ENCODE measurements at places on chromosomes 6 and 20. TPM values are rescaled to one million over a fixed set of nuclear protein-coding genes. Genes with fewer than 3 reads are reported as not detected.
A peak's percentile ranks its signal among the peaks of the same experiment; 100 is the strongest.

- H3K27ac ChIP-seq: no peak overlapping the region
- H3K27me3 ChIP-seq: no peaks in the 10 kb centered on the region
- H3K4me1 ChIP-seq: no peaks in the 10 kb centered on the region
- DNase-seq: peak; percentile 15
- no peaks in the 10 kb centered on the region for H3K36me3 ChIP-seq
Observed at GRCh38 chr20:38179846-38180245, 14.8 kb upstream of the TGM2 start.

- H3K27me3 ChIP-seq: no peaks in the 10 kb centered on the region
- H3K4me3 ChIP-seq: no peak overlapping the region
- H3K27ac ChIP-seq: no peak overlapping the region
Observed at GRCh38 chr6:87543696-87544473, 45.9 kb downstream of the RARS2 start.

- no peaks in the 10 kb centered on the region for H3K4me1 ChIP-seq
- H3K27ac ChIP-seq: no peak overlapping the region
- no peak overlapping the region for H3K4me3 ChIP-seq
- DNase-seq: no peak
Observed at GRCh38 chr6:163776196-163776905, 361.8 kb downstream of the QKI start.

GRCh38 chr6:138334000-138334399, 43.7 kb upstream of the SMIM28 start:
- no peaks in the 10 kb centered on the region for H3K4me1 ChIP-seq
- H3K4me3 ChIP-seq: no peak overlapping the region
- H3K27ac ChIP-seq: no peak overlapping the region
- H3K36me3 ChIP-seq: no peaks in the 10 kb centered on the region
- no peaks in the 10 kb centered on the region for H3K27me3 ChIP-seq

DNA sequence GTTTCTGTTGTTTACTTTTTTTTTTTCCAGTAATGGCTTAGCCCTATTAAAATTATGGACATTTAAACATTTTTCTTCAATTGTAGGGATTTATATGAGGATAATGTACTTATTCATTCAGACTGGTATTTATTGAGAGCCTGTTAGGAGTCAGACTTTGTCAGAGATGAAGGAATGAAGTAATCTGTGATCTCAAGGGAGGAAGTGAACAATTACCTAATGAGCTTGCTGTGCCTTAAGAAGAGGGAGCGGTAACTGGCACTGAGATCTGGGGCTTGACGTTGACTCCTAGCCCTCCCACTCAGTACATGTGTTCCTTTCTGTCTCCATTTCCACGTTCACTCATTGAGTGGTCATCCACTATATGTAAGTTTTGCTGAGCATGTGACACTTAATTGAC, 12.6 kb downstream of the AFDN start:
- H3K4me3 ChIP-seq: no peak overlapping the region
- no peak for DNase-seq
- no peaks in the 10 kb centered on the region for H3K4me1 ChIP-seq
- no peaks in the 10 kb centered on the region for H3K27me3 ChIP-seq

DNA sequence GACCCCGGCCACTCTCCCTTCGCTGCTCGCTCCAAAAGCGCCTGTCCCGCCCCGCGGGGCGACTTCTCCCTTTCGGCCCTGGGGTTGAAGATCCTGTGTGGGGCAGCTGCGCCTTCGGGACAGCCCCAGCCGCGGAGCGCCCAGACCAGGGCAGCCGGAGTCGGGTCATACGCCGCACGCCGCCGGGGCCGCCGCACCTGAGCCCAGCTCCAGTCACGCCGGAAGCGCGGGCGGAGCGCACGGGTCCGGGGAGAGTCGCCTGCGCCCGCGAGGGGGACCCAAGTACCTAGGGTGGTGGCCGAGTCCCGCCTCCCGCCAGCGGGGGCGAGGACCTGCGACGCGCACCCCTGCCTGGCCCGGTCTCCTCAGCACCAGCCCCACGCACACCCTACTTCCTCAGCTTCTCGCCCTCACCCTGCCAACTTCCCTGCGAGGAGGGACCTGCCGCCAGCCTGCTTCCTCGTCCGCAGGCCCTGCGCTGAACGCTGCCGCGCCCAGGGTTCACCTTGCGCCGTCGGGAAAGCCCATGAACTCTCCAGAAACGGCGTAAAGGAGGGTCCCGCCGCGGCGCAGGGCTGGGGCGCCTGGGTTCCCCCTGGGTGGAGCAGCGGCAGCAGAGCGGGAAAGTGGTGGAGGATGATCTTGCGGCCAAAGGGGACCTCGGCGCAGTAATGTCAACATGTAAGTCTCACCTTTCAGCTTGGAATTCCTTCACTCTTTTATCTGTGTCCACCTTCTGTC, at the start of gene ADGRG6:
TSS of gene ADGRG6 (plus strand) at position 357 of the 741 bp plus-strand sequence. CDS start at position 680, 323 bp downstream.
- H3K27ac ChIP-seq: no peak within 1 kb of the TSS
- no peaks in the 10 kb centered on the region for H3K36me3 ChIP-seq
- H3K4me3 ChIP-seq: peak within 1 kb of the TSS; percentile 45
- peak; percentile 59 for DNase-seq
- H3K4me1 ChIP-seq: no peaks in the 10 kb centered on the region

DNA sequence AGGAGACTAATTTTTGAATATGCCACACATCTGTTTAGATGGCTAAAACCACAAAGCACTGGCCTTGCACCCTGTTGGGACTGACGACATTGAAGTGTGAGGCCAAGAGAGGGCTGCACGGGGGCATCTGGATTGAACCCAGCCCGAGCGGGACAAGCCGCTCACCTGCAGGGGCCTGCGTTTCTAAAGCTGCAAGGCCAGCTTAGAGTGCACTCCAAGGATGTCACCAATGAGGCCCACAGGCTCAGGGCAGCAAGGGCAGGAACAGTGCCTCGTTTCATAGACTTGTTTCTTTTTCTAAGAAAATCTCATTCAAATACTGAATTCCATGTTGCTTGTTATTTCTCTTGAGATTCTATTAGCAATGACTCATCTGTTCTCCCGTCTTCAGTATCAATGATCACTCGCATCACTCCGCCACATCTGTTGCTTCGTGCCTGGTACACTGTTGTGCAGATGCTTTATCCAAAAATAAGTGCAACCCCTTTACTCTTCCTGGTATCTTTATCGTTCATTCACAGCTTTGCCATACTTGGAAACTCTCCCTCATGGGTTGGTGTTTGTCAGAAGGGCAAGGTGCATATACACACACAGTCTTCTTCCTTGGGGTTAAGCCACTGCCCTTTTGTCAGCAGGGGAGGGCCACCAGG, 120.1 kb downstream of the IRF4 start:
- H3K4me3 ChIP-seq: no peak overlapping the region
- H3K4me1 ChIP-seq: no peaks in the 10 kb centered on the region
- DNase-seq: no peak
- H3K27ac ChIP-seq: no peak overlapping the region
- no peaks in the 10 kb centered on the region for H3K27me3 ChIP-seq

- DNase-seq: no peak
- no peaks in the 10 kb centered on the region for H3K36me3 ChIP-seq
- H3K27me3 ChIP-seq: no peaks in the 10 kb centered on the region
- no peaks in the 10 kb centered on the region for H3K4me1 ChIP-seq
- no peak overlapping the region for H3K27ac ChIP-seq
Observed at GRCh38 chr6:112563368-112563767, 216.2 kb downstream of the RFPL4B start.

- H3K4me1 ChIP-seq: peaks cover 4% of the 10 kb centered on the region
- no peak overlapping the region for H3K4me3 ChIP-seq
- no peak overlapping the region for H3K27ac ChIP-seq
- no peak for DNase-seq
- H3K27me3 ChIP-seq: no peaks in the 10 kb centered on the region
Observed at GRCh38 chr20:36499723-36500501, 41.4 kb upstream of the MYL9 start.

- H3K27me3 ChIP-seq: no peaks in the 10 kb centered on the region
- no peak for DNase-seq
- H3K36me3 ChIP-seq: no peaks in the 10 kb centered on the region
- H3K4me3 ChIP-seq: no peak overlapping the region
- H3K27ac ChIP-seq: no peak overlapping the region
Observed at GRCh38 chr6:40960742-40961430, 78.1 kb downstream of the UNC5CL start.

DNA sequence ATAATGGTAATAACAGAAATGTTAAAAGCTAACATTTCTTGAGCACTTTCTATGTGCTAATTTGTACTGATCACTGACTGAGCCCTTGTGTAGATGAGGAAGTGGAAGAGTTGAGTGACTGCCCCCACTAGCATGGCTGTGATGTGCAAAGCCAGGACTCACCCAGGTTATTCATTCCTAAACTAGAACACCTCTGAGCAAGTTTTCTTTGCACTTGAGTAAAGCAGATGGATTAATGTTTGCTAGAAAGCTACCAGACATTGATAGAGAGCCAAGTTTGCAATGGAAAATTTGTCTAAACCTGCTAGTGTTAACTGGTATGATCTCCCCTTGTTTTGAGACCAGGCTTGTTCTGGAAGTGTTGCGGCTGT, 467.4 kb upstream of the PLCB4 start:
- no peaks in the 10 kb centered on the region for H3K36me3 ChIP-seq
- no peaks in the 10 kb centered on the region for H3K4me1 ChIP-seq
- no peak for DNase-seq

DNA sequence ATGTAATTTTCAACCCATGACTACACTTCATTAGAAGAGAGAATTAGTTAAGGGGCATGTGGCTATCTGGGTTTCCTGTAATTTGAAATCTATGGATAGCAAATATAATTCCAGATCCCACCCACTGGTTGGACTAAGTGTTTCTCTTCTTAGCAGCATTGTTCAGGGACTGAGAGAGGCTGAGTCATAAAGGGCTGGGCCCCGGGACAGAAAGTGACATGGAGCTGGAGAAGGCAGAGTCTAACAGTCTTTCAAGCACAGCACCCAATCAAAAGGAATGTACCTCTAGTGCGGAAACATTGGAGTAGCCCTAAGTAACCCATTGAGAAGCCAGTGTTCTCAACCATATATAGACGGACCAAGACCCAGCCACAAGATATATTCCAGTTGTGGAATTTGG, 363.9 kb downstream of the DHX35 start:
- no peaks in the 10 kb centered on the region for H3K36me3 ChIP-seq
- H3K27ac ChIP-seq: no peak overlapping the region
- H3K4me3 ChIP-seq: no peak overlapping the region
- no peaks in the 10 kb centered on the region for H3K4me1 ChIP-seq

- H3K4me3 ChIP-seq: no peak overlapping the region
- H3K27ac ChIP-seq: no peak overlapping the region
- H3K4me1 ChIP-seq: no peaks in the 10 kb centered on the region
- H3K27me3 ChIP-seq: no peaks in the 10 kb centered on the region
Observed at GRCh38 chr6:89895276-89895874, 1.1 kb downstream of the GJA10 start.

- H3K27me3 ChIP-seq: no peaks in the 10 kb centered on the region
- peaks cover 2% of the 10 kb centered on the region for H3K36me3 ChIP-seq
- H3K27ac ChIP-seq: no peak overlapping the region
- no peaks in the 10 kb centered on the region for H3K4me1 ChIP-seq
- no peak overlapping the region for H3K4me3 ChIP-seq
Observed at GRCh38 chr6:84137051-84137375, 90.4 kb downstream of the CEP162 start.

FBXL4 gene
- total RNA-seq: 23.5 TPM

IL17F gene
- total RNA-seq: not detected

TCF21 gene
- total RNA-seq: 0.63 TPM

PNPLA1 gene
- total RNA-seq: not detected

AHCY gene
- 31.8 TPM for total RNA-seq

UBD gene
- total RNA-seq: 4.4 TPM

RAB44 gene
- total RNA-seq: 0.29 TPM

Data from aorta (tissue), 5 donors.